Prostate gland (tissue), 2 donors: ENCODE measurements at places on chromosomes 1 and 21.
A peak's percentile ranks its signal among the peaks of the same experiment; 100 is the strongest.

DNA sequence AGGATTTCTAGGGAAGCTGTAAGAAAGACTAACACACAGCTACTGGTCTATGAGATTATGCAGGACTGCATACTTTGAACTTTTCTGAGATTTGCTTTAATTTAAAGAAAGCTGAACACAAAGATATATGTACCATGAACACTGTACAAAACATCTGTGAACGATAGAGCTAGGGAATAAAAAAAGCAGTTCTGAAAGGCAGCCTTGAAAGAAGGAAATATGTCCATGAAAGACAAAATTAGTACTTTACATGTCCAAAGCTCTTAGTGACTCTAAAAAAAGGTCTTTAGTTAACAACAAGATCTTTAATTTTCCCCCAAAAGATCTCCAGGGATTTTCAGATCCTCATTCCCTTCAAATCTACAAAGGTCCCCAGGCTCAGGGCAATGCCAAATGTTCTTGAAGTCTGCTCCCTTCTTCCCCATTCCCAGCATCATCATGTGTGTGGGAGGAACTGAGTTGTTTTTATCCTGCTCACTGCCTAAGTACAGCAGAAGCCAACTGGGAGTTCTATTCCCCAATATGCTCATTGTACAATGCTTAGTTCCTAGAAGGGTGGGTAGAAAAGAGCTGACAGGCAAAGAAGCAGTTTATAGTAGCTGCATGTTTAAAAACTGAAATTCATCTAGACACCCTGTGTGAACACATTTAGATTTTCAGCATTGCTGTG, 60.1 kb upstream of the PTCH2 start:
- DNase-seq, result no peak

DNA sequence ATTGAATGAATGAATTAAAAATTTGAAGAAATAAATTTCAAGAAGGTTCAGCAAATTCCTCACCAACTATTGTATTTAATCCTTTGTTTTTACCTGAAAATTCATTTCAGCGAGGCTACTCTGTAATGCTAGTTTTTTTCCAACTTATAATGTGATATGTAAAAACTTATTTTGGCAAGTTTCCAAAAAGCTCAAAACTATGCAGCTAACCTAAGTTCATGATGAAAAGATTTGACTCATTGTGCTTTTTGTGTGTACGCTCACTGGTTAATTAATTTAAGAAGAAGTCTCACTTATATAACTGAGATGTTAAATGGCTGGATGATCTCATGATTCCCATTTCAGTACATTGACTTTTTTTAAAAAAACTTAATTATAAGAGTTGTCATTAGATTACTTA, 196.0 kb upstream of the SAMSN1 start:
- no peak for DNase-seq

GRCh38 chr21:15874615-15875014, 144.8 kb downstream of the USP25 start:
- no peak for DNase-seq

- no peak for DNase-seq
Measured at GRCh38 chr1:11456965-11457364, 22.0 kb upstream of the DISP3 start.

GRCh38 chr1:231682779-231683178, 56.2 kb downstream of the DISC1 start:
- no peak for DNase-seq

- DNase-seq, result no peak
Measured at GRCh38 chr1:28322194-28322593, 6.6 kb upstream of the MED18 start.

- DNase-seq, result no peak
Measured at GRCh38 chr1:216193839-216194443, 229.3 kb downstream of the USH2A start.

DNA sequence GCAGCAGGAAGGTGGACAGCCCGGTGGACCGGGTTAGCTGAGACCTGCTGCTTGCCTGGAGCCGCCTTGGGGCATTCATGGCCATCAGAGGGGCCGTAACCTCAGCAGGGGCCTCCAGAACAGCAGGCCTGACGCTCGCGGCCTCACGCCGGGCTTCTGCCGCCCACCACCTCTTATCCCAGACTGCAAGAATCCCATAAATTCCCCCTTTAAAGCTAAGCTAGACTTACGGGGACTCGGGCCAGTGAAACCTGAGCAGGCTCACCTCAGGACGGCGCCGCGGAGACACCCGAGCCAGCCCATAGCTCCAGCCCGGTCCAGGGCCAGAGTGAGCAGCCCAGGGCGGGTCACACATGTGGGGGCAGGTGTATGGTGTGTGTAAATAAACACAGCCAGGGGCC, 132.3 kb downstream of the GLIS1 start:
- DNase-seq, result no peak

- no peak for DNase-seq
Measured at GRCh38 chr1:17563494-17564281, 24.2 kb downstream of the ARHGEF10L start.

- no peak for DNase-seq
Measured at GRCh38 chr21:31943561-31943960, 70.7 kb downstream of the HUNK start.

DNA sequence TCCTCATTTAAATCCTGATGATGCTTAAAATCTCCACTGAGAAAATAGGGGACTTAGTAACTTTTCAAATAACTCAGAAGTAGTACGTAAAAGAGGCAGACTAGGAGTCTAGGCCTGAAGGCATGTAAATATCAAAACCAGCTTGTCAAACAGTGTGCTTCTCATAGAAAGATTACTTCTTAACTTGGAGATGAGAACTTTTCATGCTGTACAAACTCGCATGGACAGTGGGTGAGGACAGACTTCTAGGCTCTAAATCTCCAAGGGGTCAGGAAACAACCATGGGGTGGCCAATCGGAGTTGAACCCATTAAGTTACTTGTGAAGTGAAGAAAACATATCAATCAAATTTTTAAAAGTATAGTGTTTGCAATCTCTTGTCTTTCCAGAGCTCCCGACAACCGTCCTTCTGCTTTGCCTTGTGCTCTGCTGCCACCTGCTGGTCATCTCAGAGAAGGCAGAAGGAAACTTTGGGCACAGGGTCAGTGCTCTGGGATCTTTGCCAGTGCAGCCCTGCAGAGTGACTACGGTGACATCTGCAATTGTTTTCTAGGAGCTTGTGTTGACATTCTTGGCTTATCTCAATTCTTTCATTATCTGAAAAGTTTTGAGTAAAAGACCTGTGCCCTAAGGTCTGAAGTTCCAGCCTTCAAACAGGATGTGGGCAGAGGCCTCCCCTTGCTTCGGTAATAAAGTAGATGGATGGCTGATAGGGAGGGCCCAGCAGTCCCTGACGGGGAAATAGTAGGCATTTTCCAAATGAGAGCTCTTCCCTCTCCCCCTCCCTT, 105.1 kb upstream of the PDE4B start:
- DNase-seq, result peak; percentile 77

- no peak for DNase-seq
Measured at GRCh38 chr1:47814612-47815395, 182.4 kb downstream of the TRABD2B start.

DNA sequence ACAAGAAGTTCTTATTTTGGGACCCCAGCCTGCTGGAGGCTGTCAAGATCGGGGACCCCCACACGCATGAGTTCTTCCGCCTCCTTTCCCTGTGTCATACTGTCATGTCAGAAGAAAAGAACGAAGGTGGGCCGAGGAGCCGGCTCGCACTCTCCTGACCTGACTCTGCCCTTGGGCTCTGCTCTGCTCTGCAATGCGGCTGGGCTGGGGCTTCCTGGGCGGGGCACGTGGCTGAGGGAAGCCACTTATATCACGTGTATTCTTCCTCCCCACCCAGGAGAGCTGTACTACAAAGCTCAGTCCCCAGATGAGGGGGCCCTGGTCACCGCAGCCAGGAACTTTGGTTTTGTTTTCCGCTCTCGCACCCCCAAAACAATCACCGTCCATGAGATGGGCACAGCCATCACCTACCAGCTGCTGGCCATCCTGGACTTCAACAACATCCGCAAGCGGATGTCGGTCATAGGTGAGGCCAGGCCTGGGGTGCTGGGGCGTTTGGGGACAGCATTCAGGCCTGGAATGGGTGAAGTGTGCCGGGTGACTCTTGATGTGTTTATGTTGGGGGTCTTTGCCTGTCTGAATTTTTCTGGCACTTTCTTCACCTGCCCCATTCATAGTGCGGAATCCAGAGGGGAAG, 17.6 kb downstream of the ATP8B2 start:
- DNase-seq, result no peak

- DNase-seq, result no peak
Measured at GRCh38 chr21:31184876-31185275, 146.6 kb upstream of the KRTAP19-8 start.

- DNase-seq, result no peak
Measured at GRCh38 chr1:207985996-207986395, 75.1 kb upstream of the CD34 start.

DNA sequence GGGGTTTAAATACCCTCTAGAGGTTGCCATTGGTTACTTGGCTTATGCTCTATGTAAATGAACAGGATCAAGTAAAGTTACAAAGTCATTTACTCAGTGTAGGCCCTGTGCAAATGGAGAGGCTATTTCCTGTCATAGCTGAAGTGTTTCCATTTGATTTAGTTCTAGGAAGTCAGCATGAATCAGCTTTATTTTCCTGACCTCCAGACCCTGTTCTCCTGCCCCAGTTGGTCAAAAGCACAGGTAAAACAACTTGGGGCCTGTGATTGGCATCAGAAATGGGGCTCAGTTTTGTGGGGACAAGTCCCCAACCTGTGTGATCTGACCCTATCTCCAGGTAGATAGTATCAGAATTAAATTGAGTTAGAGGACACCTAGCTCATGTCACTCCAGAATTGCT, 239.9 kb downstream of the HHAT start:
- DNase-seq, result no peak

DNA sequence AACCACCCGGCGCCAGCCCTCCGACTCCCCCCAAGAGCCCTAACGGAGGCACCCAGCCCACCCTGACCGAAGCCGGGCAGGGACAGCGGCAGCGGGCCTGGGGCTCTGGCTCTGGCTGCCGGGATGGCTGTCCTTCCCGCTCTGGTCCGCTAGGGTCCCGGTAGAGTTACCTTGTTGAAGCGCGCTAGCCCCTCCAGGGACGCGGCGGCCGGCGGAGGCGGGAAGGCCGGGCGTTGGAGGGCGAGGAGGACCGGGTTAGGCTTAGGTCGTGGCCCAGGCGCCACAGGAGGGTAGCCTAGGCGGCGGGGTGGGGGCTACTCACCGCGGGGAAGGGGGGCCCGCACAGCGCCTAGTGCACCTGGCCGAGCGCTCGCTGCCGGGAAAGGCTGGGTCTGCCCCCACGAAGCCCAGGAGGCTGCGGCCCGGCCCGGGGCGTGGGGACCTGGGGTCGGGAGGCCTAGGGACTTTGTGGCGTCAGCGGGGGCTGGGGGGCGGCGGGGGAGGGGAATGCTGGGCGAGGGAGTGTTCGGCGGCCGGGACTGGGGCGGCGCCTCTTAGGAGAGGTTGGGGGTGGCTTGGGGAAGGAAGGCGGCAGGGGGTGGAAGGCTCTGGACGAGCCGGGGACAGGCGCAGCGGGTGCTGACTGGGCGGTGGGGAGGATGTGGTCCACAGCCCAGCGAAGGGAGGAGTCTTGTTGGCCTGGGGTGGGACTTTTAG, at the start of gene TRIM17:
TRIM17 (minus strand) TSS at position 645 of the 717 bp plus-strand sequence. CDS start 1,789 bp downstream, outside the sequence.
- no peak for DNase-seq

GRCh38 chr21:44738621-44739020, 27.2 kb upstream of the TSPEAR start:
- DNase-seq, result no peak

- DNase-seq, result no peak
Measured at GRCh38 chr21:35039595-35040289, 9.4 kb downstream of the RUNX1 start.

DNA sequence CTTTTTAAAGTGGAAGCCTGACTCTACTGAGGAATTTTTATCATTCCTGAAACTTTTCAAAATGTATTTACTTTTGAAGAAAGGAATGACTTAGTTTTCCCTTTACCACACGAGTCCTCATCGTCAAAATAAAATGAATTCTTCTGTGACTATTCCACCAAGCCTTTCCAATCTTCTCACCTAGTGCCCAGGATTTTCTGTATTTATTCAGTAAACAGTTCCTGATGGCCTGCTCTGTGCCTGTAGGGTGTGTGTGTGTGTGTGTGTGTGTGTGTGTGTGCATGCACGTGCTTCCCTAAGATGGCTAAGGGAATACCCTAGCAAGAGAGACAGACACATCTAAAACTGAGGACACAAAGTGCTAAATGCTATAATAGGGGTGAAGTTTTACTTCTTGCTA, 395.0 kb upstream of the USP24 start:
- DNase-seq, result no peak

GRCh38 chr1:214472364-214472763, 79.0 kb downstream of the PTPN14 start:
- no peak for DNase-seq

DNA sequence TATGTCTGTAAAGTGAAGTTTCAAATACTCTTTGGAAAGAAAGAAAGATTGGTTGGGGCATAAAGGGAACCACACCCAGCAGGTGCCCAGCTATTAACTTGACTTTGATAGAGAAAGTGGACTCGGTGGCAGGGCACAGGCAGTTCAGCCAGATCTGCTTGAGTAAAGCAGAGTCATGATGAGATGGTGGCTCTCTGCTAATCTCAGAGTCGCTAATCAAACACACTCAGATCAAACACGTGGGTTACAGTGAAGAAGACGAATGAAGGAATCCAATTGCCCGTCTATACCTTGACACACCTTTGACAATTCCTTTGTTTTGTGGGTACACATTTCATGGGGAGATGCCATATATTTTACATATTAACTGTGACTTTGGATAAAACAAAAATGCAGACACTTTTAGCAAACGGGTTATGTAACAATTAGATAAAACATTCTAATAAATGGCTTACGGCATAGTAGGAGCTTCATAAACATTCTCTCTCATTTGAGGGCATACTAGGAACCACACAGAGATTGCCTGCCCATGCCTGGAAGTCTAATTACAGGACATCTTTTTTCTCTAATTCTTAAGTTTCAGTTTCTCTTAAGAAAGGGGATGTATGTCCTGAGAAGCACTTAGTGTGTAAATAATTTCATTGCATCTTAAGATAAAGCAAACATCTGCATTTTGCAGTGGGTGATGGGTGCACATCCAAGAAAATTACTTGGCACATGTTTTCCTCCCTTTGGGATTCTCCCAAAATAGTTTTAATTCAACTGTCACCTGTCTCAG, 7.2 kb downstream of the CBR1 start:
- DNase-seq, result no peak

DNA sequence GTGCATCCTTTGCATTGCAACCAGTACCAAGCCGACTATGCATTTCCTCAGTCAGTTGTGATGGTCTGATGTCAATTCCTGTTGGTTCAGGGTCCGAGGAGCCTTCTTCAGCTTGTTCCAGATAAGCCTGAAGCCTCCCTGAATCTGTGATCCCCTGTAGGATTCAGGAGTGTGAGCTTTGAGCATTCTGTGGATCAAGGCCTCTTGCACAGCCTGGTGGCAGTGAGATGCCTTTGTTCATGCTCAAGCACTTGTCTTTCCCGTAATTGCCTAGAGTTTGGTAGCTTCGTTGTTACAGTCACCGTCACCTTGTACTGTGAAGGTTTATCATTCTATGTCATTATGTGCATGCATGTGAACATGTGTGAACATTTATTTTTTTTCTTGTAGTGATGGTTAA, 103.5 kb downstream of the PBX1 start:
- DNase-seq, result no peak

- DNase-seq, result no peak
Measured at GRCh38 chr1:8517661-8518489, 200.0 kb downstream of the SLC45A1 start.
